ENCODE measurements at places on chromosomes 6 and 20. TPM values are rescaled to one million over a fixed set of nuclear protein-coding genes. Genes with fewer than 3 reads are reported as not detected.

BMP2 gene
- 52.7 TPM for total RNA-seq

GRCh38 chr6:2839195-2839981, 2.3 kb downstream of the SERPINB1 start:
- H3K36me3 ChIP-seq = no peaks in the 10 kb centered on the region
- H3K27me3 ChIP-seq = no peaks in the 10 kb centered on the region
- peaks cover 37% of the 10 kb centered on the region for H3K4me1 ChIP-seq
- peak; percentile 36 for DNase-seq

DNA sequence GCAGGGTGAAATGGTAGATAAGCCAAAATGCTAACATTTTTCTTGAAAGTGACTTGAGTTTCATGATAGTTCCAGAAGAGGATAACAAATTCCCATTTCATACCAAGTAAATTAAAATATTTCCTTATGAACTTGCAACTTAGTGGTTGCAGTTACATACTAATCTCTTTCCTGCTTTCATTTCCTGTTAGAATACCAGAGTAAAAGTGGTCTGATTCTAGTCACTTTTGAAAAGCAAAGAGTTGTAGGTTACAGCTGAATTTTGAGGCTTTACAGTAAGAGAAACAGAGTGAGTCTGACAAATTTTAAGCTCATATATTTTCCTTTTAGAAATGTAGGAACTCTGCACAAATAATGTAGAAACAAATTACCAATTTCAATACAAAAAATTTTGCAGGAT, 117.4 kb downstream of the ZFAND3 start:
- H3K36me3 ChIP-seq = no peaks in the 10 kb centered on the region
- no peak overlapping the region for H3K4me3 ChIP-seq
- peaks cover 9% of the 10 kb centered on the region for H3K4me1 ChIP-seq
- no peak overlapping the region for H3K27ac ChIP-seq
- no peak for DNase-seq
- H3K27me3 ChIP-seq = no peaks in the 10 kb centered on the region

GRCh38 chr6:28922821-28923317, 916 bp downstream of the TRIM27 start:
- peak overlapping the region; percentile 57 for H3K4me3 ChIP-seq
- no peaks in the 10 kb centered on the region for H3K36me3 ChIP-seq
- H3K27ac ChIP-seq = peak overlapping the region; percentile 97
- H3K4me1 ChIP-seq = peaks cover 21% of the 10 kb centered on the region

DNA sequence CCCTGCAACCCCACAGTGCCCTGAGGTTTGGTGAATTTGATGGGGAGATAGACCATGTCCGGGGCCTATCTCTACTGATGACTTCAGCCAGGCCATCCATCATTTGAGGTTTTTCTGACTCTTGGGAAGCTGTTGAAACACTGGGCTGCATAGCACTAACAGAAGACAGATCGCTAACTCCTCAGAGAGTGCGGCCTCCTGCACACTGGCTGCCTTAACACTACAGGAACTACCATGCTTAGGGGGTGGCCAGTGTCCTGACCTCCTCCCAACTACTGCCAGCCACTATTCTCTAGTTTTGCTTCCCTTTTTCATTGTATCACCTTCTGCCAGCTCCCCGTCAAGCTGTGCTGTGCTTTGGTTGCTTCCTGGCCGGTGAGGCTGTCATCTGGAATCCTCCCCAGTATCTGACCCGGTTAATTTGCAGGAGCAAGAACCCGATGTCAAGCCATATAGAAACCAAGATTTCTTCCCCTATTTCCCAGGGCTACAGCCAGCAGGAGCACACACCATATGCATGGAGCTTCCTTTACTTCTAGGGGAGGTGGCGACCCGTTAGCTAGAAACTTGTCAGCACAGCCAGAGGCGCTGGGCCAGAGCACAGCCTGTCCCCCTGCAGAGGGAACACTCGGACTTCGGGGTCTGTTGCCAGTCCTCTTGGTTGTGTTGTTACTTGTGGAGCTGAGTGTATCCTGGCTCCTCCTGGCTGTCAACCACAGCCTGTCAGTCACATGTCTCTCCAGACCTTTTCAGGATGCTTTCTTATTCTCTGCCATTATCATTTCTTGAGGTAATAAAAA, 57.3 kb upstream of the TRAF3IP2 start:
- H3K36me3 ChIP-seq = no peaks in the 10 kb centered on the region
- no peak overlapping the region for H3K4me3 ChIP-seq
- peak; percentile 26 for DNase-seq
- peak overlapping the region; percentile 87 for H3K27ac ChIP-seq
- H3K4me1 ChIP-seq = peaks cover 41% of the 10 kb centered on the region

DNA sequence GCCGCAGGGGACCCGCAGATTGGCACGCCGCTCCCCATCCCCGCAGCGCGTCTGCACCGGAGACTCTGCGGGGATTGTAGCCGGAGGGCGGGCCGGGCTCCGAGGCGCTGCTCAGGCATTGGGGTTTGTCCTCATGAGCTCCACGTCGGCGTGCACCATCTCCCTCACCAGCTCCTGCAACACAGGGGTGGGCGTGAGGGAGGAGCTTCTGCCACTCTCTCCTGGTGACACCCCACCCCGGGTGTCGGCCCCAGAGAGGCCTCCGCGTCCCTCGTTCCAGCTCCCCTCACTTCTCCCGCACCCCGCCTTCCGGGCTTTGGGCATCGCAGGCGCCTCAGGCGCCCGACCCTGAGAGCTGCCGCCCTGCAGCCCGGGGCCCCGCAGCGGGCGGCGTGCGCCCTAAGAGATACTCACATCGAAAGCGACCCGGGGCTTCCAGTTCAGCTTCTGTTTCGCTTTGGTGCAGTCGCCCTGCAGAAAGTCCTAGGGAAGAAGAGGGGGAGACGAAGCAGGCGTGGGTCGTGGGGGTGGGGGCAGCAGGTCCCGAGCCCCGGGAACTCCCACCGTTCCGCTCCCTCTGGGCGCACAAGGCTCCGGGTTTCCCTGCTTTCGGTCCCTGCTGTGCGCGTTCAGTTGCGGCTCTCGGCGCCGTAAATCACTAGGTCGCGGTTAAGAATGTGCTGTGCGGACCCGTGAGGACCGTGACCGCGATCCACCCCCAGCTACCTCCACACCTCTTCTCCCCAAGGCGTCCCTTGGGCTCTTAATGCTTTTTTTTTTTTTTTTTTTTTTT, 14.5 kb downstream of the FOXC1 start:
- H3K36me3 ChIP-seq = no peaks in the 10 kb centered on the region
- peaks cover 3% of the 10 kb centered on the region for H3K4me1 ChIP-seq
- DNase-seq = no peak
- H3K27ac ChIP-seq = no peak overlapping the region
- no peak overlapping the region for H3K4me3 ChIP-seq

SLC32A1 gene
- total RNA-seq = not detected

GRCh38 chr6:72642435-72642834, 20.6 kb downstream of the KCNQ5 start:
- H3K4me3 ChIP-seq = no peak overlapping the region
- DNase-seq = no peak
- no peaks in the 10 kb centered on the region for H3K36me3 ChIP-seq
- no peaks in the 10 kb centered on the region for H3K27me3 ChIP-seq
- no peaks in the 10 kb centered on the region for H3K4me1 ChIP-seq

- DNase-seq = no peak
- no peaks in the 10 kb centered on the region for H3K27me3 ChIP-seq
- H3K4me3 ChIP-seq = no peak overlapping the region
- H3K27ac ChIP-seq = no peak overlapping the region
- no peaks in the 10 kb centered on the region for H3K36me3 ChIP-seq
Measured at GRCh38 chr6:66897576-66897975, 1190.5 kb upstream of the EYS start.

BANF2 gene
- total RNA-seq = not detected

GRCh38 chr6:89386917-89387491, 25.1 kb downstream of the RRAGD start:
- H3K36me3 ChIP-seq = no peaks in the 10 kb centered on the region
- H3K27me3 ChIP-seq = no peaks in the 10 kb centered on the region
- no peak for DNase-seq
- H3K4me1 ChIP-seq = no peaks in the 10 kb centered on the region
- no peak overlapping the region for H3K4me3 ChIP-seq

GRCh38 chr20:59004763-59005522, 2.1 kb downstream of the CTSZ start:
- H3K4me3 ChIP-seq = peak overlapping the region; percentile 84
- DNase-seq = peak; percentile 86
- H3K36me3 ChIP-seq = no peaks in the 10 kb centered on the region
- H3K27ac ChIP-seq = peak overlapping the region; percentile 89

- no peak overlapping the region for H3K4me3 ChIP-seq
- DNase-seq = no peak
- no peak overlapping the region for H3K27ac ChIP-seq
- no peaks in the 10 kb centered on the region for H3K4me1 ChIP-seq
- no peaks in the 10 kb centered on the region for H3K27me3 ChIP-seq
Measured at GRCh38 chr6:70847106-70848084, 109.5 kb downstream of the B3GAT2 start.

GRCh38 chr20:33660035-33660684, 2.0 kb upstream of the C20orf144 start:
- H3K36me3 ChIP-seq = no peaks in the 10 kb centered on the region
- H3K27ac ChIP-seq = no peak overlapping the region
- no peaks in the 10 kb centered on the region for H3K27me3 ChIP-seq
- no peak overlapping the region for H3K4me3 ChIP-seq
- DNase-seq = no peak
- peaks cover 12% of the 10 kb centered on the region for H3K4me1 ChIP-seq

HNF4A gene
- total RNA-seq = 279 TPM

ZNF451 gene
- 43.7 TPM for total RNA-seq

- no peak overlapping the region for H3K27ac ChIP-seq
- no peak overlapping the region for H3K4me3 ChIP-seq
- no peak for DNase-seq
- peaks cover 5% of the 10 kb centered on the region for H3K4me1 ChIP-seq
Measured at GRCh38 chr20:59013031-59013951, 5.9 kb upstream of the TUBB1 start.

GRCh38 chr20:46849751-46850150, 44.9 kb upstream of the EYA2 start:
- H3K4me3 ChIP-seq = no peak overlapping the region
- H3K27me3 ChIP-seq = no peaks in the 10 kb centered on the region
- DNase-seq = no peak
- H3K27ac ChIP-seq = no peak overlapping the region
- no peaks in the 10 kb centered on the region for H3K4me1 ChIP-seq

DNA sequence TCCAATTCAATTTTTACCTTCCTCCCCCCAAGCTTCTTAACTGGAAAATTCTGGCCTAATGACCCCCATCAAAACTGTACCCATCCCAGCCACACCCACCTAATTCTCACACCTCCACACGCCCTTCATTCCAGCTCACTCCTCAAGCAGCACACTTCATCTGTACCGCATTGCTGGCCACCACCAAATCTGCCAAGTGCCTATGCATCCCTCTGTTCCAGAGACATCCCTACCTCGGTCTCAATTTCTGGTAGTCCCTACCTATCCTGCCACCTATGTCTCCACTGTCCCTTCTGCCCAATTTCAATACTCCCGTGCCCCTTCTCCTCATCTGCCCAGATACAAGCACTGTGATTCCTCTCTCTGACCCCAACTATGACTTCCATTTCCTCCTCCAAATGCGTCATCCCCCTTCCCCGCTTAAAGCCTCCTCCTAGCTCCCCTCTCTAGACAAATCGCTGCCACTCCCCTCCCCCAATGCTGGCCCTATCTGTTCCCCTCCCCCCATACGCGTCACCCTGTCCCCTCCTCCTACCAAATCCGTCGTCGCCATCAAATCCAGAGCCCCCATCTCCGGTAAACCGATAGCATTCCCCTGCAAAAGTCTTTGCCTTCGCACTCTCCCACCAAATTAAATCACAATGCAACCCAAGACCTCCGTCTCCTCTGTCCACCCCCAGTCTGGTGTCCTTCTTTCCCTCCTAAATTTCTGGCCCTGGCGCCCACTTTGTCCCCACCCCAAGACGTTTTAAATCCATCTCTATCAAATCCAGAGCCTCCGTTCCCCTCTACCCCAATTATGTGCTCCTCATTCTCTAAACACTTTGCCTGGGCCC, 1.2 kb downstream of the MTCH1 start:
- no peaks in the 10 kb centered on the region for H3K27me3 ChIP-seq
- peak; percentile 48 for DNase-seq
- H3K4me3 ChIP-seq = peak overlapping the region; percentile 68
- peak overlapping the region; percentile 94 for H3K27ac ChIP-seq
- no peaks in the 10 kb centered on the region for H3K36me3 ChIP-seq

SPTLC3 gene
- total RNA-seq = 7.9 TPM

GRCh38 chr20:53312957-53313356, 280.7 kb downstream of the ZNF217 start:
- H3K4me1 ChIP-seq = no peaks in the 10 kb centered on the region
- no peak overlapping the region for H3K4me3 ChIP-seq
- no peaks in the 10 kb centered on the region for H3K27me3 ChIP-seq
- H3K36me3 ChIP-seq = no peaks in the 10 kb centered on the region
- DNase-seq = no peak

LPA gene
- total RNA-seq = not detected

- H3K27me3 ChIP-seq = no peaks in the 10 kb centered on the region
- peaks cover 5% of the 10 kb centered on the region for H3K4me1 ChIP-seq
- no peak overlapping the region for H3K27ac ChIP-seq
- H3K36me3 ChIP-seq = no peaks in the 10 kb centered on the region
Measured at GRCh38 chr6:42007286-42008137, 42.8 kb upstream of the TAF8 start.

- DNase-seq = no peak
- H3K36me3 ChIP-seq = no peaks in the 10 kb centered on the region
- no peaks in the 10 kb centered on the region for H3K27me3 ChIP-seq
- no peak overlapping the region for H3K4me3 ChIP-seq
Measured at GRCh38 chr6:15392182-15392581, 146.3 kb downstream of the JARID2 start.

CDH26 gene
- total RNA-seq = 1.9 TPM

FRK gene
- 24.3 TPM for total RNA-seq

DNA sequence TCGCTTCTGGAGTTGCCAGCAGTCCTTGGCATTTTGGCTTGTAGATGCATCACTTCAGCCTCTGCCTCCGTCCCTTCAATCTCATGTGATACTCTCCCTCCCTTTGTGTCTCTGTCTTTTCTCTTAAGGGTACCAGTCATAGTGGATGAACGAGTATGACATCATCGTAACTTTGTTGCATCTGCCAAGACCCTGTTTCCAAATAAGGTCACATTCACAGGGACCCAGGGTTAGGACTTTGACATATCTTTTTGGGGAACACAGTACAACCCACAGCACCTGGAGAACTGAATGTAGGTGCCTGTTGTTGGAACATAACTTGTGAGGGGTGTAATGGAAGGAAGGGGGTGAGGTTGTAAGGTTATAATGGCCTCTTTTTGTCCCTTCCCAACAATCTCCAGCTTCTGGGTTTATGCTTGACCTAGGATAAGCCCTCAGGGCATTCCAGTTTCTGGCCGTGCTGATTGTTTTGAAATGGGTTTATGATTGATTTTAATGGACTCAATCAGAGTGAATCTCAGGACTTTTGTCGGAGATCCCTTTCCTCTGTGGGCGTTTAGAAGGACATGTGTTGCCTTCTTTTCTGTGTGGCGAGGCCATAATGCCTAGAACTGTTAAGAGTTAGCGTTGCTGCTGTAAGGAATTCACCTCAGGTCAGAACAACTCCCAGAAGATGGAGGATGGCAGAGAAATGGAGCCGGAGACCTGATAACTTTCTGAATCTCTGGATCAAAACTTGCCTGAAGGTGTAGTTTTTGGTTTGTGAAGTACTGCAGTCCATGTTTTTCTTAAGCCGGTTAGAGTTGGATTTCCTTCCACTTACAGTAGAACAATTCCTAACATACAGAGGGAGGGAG, 9.2 kb downstream of the ATRN start:
- no peaks in the 10 kb centered on the region for H3K4me1 ChIP-seq
- H3K36me3 ChIP-seq = no peaks in the 10 kb centered on the region
- no peak for DNase-seq
- no peaks in the 10 kb centered on the region for H3K27me3 ChIP-seq
- no peak overlapping the region for H3K4me3 ChIP-seq

GRCh38 chr20:50267866-50268219, 77.2 kb downstream of the CEBPB start:
- no peak overlapping the region for H3K4me3 ChIP-seq
- no peaks in the 10 kb centered on the region for H3K36me3 ChIP-seq
- DNase-seq = no peak
- H3K4me1 ChIP-seq = peaks cover 23% of the 10 kb centered on the region
- peak overlapping the region; percentile 77 for H3K27ac ChIP-seq

Data from transverse colon (tissue), 4 donors.